CD4-positive, alpha-beta T cell treated with Interleukin-6 for 4 hours (primary cell): ENCODE measurements at places on chromosomes 3 and 15.

DNA sequence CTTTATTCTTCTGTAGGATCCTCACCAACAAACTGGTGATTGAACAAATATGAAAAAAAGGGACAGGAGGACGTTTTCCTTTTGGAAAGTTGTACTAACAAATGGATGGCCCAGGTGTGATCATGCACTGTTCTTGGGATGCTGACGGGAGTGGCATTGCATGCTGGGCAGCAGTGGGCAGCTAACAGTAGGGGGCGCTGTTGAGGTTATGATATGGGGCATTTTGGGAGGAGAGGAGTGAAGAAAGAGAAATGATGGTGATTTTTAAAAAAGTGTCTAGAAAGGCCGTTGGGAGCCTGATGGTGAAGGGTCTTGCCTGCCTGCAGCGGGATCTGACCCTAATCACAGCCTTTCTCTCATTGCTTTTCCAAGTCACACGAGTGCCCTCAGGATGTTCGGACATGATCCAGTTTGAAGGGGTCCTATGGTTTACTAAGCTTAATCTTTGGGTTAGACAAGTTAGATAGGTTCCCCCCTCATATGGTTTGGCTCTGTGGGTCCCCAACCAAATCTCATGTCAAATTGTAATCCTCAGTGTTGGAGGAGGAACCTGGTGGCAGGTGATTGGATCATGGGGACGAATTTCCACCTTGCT lies 46.2 kb upstream of the PRTG start:
- DNase-seq: peak; percentile 44

GRCh38 chr3:53526704-53527055 lies 32.3 kb downstream of the CACNA1D start:
- no peak for DNase-seq

GRCh38 chr15:84982301-84982920 lies 755 bp downstream of the PDE8A start:
- peak; percentile 51 for DNase-seq

DNA sequence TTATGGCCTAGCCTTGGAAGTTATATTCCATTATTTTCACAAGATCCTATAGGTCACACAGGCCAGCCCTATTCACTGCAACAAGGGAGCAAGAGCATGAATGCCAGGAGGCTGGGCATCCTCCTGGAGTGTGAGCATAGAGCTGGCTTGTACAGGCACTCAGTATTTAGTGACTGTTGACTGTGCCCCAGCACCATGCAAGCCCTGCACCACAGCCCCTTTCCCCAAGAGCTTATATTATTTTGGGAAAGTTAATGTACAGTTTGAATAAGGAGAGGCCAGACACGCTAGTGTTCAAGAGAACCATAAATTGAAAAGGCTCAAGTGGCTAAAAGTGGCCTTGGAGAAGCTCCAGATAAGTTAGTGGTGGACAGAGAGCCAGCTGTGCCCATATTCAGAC lies 32.3 kb upstream of the TSEN2 start:
- DNase-seq: no peak

DNA sequence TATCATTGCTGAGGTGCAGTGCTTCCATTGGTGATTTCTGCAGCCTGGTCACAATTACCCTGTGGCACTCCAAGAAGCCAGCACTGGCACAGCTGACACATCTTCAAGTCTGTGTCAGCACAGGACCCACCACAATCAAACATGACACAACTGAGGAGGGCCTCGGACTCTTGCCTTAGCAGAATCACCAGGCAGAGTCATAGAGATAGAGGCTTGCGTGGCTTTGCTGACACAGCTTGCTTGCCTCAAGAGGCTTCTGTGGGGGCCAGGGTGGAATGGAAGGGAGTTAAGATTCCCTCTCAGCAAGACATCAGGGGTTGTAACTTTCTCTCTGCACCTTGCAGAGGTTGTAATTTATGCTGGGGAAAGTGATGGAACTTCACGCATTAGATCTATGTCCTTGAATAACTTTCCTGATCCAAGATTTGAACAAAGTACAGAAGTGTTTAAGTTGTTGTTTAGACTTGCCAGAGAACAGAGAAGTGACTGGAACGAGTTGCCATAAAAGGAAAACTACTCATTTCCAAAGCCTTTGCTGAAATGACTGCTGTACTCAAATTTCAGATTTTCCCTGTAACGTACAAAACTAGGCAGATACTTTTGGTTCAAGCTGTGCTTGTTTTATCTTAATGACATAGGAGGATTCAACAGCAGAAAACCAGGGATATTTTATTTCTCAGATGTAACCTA lies 170.7 kb downstream of the DIPK2A start:
- no peak for DNase-seq

- DNase-seq: no peak
Measured at GRCh38 chr3:153254361-153254760, 92.3 kb downstream of the RAP2B start.

DNA sequence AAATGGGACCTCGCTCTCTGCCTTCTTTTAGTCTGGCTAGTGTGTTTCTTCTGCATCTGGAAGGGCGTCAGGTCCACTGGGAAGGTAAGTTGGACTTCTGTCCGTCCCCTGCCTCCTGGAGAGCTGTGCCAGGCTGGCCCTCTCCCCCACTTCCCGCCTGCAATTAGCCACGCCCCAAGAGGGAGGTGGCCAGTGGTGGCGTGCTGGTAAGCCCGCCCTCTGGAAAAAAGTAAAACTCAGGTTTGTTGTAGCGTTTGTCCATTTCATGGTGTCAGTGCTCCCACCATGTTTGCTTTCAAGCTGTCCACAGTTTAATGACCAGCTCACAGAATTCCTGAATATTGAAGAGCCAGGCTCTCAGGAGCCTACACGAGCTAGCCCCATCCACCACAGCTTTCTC lies 55.6 kb downstream of the SLC6A6 start:
- DNase-seq: no peak

DNA sequence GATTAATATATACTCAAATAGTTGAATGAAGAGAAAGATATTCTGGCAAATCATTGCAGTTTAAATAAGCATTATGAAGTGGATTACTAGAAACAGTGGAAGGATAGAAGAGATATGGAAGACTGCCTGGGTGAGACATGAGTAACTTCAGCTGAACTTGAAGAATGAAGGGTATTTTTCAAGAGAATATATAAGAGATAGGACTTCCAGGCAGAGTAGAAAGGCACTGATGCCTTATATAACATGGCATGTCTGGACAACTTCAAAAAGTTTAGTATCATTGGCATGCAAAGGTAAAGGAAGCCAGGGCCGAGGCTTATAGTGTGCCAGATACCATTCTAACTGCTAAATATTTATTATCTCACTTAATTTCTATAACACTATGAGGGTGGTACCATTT lies 126.5 kb upstream of the SLC7A14 start:
- DNase-seq: no peak

GRCh38 chr3:191555037-191555436 lies 94.1 kb downstream of the PYDC2 start:
- DNase-seq: no peak

DNA sequence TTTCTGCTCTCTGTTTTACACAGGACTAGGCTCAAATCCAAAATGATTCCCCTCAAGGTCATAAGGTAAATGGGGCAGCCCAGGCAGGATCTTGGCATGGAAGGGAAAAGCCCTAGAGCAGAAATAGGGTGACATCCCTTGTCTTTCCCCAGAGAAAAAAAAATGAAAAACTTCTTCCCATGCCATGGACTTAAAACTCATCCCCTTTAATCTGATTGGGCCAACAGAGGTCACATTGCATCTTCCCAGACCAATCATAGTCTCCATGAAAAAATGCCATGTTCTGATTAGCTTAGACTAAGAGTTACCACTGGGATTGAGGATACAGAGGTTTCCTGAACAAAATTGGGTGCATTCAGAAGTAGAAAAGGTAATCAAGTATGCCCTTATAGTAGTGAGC lies 241.3 kb upstream of the LRTM1 start:
- no peak for DNase-seq

DNA sequence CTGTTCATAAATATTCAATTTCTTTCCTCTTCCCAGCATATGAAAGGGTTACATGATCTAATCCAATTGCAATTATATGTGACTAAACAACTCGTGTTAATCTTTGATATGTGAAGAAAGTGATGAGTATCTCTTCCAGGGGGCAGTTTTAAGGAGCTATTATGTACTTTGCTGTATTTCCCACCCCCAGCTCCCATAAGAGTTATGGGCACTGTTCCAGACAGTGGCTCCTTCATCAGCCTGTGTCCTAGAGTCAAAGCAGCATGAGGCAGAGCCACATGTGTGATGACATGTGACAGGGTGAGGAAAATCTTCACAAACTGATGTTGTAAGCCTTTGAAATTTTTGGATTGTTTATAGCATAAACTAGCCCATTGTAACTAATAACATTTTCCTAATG lies 315.4 kb downstream of the DIPK2A start:
- no peak for DNase-seq
